AG09309 (cell line): ENCODE measurements at places on chromosomes 11 and 22.

- DNase-seq, result no peak
Measured at GRCh38 chr11:31233425-31233824, 136.1 kb downstream of the DCDC1 start.

DNA sequence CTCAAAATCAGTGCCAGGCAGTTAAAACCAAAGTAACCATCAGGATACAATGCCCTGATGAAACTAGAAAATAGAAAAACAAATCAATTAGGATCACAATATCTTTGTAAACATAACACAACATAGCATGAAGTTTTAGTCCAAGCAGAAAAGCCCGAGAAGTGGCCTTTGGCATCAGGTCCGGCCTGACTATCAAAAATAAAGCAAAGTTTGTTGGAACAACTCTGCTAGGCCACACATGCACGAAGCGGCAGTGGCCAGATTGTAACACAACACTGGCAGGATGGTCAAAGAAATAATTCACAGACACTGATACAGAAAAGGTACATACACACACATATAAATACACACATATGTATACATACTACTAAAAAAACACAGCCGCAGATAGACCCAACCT lies 26.9 kb downstream of the CDON start:
- DNase-seq, result no peak

DNA sequence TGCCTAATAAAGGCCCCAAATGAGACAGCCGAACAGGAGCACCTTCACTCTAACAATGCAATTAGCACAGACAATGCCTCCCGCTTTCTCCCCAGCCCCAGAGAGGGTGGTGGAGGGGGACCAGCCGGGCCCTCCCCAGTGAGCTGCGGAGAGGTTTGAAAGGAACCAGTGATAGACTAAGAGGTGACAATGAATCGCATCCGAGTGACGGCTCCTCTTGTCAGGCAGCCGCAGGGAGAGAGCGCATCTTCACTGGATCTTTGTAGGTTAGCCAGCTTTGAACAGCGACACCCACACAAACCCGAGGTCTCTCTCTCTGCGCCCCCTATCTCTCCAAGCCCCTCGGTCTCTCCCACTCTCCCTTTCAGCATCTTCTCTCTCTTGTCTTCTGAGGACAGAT lies 28.0 kb downstream of the FLRT1 start:
- no peak for DNase-seq

DNA sequence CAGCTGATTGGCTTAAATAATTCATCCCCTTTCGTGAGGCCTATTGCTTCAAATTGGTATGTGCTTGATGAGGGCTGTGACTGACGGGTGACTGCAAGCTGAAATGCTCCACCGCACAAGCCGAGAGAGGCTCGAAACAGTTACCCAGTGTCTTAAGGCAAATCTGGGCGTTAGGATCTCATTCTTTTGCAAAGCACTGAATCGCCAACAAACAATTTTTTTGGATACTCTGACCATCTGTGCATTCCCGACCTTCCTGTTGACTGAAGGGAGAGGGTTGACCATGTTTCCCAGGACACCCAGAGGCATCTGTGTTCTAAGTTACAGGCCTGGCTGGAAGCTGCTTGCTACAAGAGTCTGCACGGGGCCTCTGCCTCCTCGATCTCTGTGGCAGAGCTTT lies 32.1 kb downstream of the CACNG2 start:
- no peak for DNase-seq

- DNase-seq, result no peak
Measured at GRCh38 chr22:37604875-37605274, 3.8 kb upstream of the GGA1 start.

GRCh38 chr22:49735901-49736421 lies 91.7 kb downstream of the BRD1 start:
- DNase-seq, result no peak

GRCh38 chr22:36464715-36465231 lies 16.7 kb downstream of the TXN2 start:
- DNase-seq, result no peak

DNA sequence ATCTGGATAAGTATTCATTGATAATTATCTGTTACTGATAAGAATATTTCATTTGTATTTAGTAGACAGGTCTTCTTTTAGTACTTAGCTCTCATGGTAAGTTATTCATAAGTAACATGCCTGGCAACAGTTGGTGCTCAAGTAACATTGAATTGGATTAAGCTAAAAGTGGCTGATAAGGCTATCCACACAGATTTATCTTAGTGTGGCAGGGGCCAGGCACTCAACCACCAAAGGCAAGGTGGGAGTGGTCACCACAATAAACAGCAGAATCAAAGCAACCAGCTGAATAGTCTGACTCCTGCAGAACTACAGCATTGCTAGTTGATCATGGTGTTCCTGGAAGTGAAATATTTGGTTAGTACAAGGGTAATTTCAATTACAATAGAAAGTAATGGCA lies 33.0 kb upstream of the NARS2 start:
- no peak for DNase-seq

GRCh38 chr11:128509621-128510389 lies 77.6 kb downstream of the ETS1 start:
- no peak for DNase-seq

DNA sequence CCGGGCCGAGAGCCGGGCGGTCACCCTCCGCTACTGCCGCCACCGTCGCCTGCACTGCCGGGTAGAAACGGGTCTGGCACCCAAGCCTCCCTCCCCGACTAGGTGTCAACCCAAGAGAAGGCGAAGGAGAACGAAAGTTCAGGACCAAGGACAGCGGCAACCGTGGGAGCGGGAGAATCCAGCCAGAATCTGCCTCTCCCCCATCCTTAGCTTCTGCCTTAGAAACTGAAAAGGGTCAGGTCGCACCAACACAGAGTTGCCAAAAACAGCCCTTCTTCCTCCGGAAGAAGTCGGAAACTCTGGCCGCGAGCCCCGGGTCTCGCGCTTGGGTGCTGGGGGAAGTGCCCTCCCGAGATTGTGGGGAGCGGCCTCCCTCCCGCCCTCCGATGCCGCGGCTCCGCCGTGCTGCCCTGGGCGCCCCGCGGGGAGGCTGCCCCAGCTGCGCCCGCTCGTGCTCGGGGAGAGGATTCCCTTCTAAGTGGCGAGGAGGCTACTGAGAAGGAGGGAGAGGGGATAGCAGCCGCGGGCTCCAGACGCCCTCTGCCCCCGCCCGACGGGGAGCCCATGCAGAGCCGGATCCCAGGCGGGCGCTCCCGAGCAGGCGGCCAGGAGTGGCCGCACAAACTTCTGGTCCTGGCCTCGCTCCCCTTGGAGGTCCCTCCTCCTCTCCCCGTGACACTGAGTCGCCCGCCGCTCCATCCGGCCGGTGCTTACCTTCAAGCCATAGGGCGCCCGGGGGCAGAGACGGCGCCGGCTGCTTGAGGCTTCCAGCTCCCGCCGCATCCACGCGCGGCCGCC lies 637 bp downstream of the DRD2 start:
- peak; percentile 16 for DNase-seq

DNA sequence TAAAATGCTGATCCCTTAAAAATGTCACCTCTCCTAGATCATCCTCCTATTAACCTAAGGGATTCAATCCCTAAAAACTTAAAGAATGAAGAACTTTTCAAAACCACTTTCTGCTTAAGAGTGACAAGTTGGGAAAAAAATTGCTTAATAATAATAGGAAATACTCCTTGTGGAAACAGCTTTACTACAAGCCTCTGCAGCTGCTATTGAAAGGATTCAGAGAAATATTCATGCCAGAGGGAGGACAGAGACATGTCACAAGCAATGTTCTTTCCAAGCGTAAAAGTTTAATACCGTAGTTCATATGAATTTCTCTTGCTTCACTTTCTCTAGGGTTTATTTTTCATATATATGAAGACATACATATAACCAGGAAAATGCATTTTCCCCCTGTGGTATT lies 98.2 kb downstream of the ARHGAP20 start:
- no peak for DNase-seq

DNA sequence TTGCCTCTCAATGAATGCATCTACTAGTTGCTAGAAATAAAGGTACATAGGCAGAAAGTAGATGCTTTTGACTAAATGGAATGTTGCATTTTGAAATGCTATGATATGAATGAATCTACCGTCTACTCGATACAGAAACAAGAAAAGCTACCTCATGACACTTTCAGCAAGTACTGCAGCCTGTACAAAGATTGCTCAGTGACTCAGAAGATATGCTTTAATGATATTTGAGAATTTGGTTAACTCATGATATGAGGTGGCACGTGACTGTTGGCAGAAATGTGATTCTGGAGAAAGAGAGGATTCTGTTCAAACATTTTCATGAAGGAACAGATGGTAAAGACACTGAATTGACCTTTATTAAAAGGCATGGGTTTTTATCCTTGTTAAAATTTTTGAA lies 76.0 kb downstream of the HSD17B12 start:
- no peak for DNase-seq

- no peak for DNase-seq
Measured at GRCh38 chr11:7574491-7575130, 60.8 kb downstream of the PPFIBP2 start.

GRCh38 chr11:122848186-122848585 lies 9.9 kb downstream of the CRTAM start:
- DNase-seq, result no peak

GRCh38 chr22:23570681-23571080 lies 9.4 kb downstream of the IGLL1 start:
- DNase-seq, result no peak

DNA sequence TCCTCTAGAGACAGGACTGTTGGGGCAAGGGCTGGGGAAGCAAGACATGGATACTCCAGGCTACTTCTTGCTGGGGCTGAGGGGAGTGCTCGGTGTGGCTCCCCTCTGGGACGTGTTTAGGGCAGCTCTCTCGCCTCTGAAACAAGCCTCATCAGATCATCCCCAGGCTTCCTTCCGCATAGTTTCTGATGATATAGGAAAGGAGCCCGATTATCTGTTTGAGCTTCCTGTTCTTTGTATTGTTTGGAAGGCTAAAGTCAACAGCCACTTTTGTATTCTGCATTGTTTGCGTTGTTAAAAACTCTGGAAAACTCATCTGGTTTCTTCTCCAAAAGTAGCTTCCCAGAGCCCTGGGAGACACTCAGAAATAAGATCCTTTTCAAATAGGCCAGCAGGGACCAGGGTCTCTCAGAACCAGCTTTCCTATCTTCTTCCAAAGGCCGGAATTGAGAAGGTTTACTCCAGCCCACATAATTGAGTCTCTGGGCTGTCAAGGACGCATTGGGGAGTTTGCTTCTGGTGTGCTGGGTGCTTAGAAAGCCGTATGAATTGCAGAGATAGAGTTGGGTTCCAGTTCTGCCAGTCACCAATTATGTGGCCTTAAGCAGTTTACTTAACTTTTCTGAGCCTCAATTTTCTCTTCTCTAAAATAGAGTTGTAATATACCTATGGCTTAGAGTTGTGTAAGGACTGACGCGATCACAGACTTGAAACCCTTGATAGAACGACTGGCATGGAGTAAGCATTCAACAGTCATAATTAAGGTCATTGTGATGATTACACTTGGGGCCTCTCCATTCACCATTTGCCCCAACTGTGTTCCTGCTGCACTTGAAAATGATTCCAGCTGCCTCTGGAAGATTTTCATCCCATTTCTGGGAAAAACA lies 19.1 kb downstream of the CD44 start:
- DNase-seq, result no peak

GRCh38 chr11:95588821-95589220 lies 200.8 kb downstream of the FAM76B start:
- DNase-seq, result no peak

DNA sequence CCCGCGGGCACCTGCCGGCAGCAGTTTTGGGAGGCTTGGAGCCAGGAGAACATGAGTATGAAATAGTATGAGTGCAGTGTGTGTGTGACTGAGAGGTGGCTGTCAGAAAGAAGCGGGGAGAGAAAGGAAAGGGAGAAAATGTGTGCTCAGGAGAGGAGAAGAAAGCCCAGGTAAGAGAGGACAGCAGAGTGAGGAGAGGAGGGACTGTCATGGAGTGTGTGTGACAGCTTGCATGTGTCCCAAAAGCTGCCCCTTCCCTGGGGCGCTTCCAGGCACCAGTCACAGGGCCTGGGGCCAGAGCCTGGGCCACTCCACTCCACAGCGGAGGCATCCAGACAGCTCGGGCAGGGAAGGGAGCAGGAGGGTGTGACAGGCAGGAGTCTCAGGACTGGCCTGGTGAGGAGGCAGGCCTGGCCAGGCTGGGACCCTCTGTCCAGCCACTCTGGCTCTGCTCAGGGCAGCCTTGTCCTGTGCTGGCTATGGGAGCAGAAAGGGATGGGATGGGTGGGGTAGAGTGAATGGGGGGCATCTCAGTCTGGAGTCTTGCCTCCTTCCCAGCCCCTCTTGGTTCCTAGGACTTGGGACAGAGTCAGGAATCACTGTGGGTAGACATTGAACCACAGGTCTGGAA lies 949 bp downstream of the MMP11 start:
- DNase-seq, result no peak

GRCh38 chr11:117828611-117829368 lies 4.2 kb upstream of the FXYD2 start:
- no peak for DNase-seq

DNA sequence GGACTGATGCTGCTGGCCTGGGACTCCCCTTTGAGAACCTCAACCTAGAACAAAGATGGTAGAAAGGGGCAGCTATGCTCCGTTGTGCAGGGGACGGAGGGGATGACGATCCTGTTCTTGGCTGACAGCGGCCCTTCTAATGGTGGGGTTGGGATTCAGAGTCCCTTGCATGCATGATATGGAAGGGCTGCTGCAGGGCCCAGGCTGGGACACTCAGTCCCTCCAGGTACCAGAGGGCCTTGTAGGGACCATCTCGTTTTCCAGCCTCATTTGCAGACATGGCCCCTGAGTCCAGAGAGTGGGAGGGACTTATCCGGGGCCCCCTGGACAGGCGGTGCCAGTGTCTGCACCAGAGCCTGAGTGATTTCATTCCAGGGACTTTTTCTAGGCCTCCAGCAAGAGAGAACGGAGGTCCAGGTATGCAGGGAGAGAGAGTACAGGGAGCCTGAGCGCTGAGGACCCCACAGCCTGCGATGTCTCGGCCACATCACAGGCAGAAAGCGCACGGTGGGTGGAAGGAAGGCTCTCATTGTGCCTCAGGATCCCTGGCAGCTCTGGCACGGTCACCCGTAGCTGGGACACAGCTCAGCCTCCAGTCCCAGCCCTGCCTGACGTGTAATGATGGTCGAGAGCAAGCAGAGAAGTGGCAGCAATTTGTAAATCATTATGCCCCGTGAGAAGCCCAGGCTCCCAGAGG lies 860.8 kb downstream of the TBC1D22A start:
- no peak for DNase-seq

- DNase-seq, result no peak
Measured at GRCh38 chr11:104073950-104074705, 37.7 kb downstream of the DDI1 start.

GRCh38 chr11:69962152-69962551 lies 116.0 kb upstream of the ANO1 start:
- no peak for DNase-seq

DNA sequence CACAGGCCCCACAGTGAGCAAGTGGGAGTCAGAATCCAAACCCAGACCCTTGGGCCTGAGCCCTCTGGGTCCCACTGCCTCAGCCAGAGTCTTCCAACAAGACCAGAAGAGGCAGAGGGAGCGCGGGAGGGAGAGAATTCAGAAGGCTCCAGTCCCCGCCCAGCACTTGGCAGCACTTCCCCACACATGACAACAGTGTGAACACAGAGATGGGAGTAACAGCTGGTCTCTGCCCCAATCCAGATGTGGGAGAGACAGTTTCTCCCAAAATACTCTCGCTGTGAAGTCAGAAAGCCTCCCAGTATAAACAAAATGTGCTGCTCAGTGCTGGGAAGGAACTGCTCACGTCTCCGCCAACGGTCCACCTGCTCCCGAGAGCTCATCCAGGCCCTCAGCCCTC lies 219.9 kb downstream of the MN1 start:
- DNase-seq, result no peak
